NCI-H510A (cell line): ENCODE measurements at places on chromosomes 1 and 21.

DNA sequence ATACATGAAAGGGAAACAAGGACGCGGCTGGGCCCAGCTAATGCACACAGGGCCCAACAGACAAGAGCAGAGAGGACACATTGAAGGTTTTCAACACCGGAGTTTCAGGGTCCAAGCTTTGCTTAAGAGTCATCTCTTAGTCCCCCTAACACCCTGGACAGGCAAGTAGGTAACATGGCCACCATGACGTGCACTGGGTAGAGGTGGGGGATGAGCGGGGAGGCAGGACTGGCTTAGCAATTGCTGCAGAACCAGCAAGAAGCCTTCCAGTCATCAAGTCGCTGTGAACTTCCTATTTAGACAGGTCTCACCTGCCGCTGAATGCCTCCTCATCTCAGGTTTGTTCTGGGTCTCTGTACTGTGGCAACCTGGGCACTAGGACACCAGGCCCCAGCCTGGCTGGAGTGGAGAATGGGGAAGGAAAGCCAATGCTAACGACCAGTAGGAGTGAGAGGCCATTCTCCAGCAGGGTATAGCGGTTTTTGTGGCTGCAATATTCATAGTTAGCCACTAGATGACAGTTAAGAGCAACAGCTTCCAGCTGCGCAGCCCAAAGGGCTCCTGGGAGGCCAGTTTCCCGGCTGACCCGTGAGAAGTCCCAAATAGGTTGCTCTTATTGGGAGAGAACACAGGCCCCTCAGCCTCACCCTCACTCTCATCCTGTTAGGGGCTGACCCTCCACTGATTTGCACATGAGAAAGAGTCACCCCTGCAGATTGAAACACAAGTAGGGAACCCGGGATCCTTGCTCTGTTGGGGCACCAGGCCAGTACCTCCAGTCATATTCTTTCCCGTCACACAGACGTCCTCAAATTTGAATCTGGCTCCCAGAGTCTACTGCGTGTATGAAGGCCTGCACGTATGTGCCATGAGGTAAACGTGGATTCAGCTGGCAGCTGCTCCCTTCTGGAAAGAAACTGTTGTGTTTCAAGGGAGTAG is 6.0 kb upstream of the PIGC start:
- DNase-seq: peak; percentile 24

- no peak for DNase-seq
These were observed 151.0 kb downstream of the NUF2 start for GRCh38 chr1:163472651-163473248.

GRCh38 chr1:6473974-6474814 is 8.2 kb upstream of the TNFRSF25 start:
- peak; percentile 96 for DNase-seq

DNA sequence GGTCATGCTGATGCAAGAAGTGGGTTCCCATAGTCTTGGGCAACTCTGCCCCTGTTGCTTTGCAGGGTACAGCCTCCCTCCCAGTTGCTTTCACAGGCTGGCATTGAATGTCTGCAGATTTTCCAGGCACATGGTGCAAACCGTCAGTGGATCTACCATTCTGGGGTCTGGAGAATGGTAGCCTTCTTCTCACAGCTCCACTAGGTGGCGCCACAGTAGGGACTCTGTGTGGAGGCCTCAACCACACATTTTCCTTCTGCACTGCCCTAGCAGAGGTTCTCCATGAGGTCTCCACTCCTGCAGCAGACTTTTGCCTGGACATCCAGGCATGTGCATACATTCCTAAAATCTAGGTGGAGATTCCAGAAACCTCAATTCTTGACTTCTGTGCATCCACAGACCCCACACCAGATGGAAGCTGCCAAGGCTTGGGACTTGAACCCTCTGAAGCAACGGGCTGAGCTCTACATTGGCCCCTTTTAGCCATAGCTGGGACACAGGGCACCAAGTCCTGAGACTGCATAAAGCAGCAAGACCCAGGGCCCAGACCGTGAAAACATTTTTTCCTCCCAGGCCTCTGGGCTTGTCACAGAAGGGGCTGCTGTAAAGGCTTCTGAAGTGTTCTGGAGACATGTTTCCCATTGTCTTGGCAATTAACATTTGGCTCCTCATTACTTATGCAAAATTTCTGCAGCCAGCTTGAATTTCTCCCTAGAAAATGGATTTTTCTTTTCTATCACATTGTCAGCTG is 466.2 kb upstream of the PBX1 start:
- no peak for DNase-seq

DNA sequence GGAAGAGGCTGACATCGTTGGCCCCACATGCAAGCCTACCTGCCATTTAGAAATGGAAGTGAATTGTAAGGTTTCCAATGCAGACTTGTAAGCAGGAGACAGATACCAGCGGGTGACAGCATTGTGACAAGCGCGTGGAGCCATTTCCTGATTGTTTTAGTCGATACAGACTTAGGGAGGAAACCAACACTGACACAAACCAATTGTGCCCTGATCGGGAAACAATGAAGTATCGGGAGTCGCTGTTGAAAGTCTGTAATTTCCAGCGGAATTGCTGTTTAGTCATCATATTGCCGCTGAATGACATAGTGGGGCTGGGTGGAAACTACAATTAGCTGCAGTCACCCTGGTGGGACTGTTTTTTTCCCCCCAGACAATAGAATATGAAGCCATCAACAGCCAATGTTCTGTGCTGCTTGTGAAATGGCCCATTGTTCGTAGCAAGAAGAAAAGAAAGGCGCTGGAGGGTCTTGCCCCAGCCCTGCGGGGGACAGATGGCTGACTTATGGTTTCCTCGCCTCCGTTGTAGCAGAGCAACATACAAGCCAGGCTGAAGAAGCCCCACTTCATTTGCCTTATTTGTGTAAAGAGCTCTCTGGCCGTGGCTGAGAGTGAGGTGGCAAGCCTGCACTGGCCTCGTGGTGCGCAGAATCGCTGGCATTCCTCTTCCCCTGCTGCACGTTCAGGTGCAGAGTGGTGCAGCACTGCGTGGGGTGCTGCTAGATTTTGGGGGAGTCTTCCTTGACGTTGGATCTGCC is 462.7 kb downstream of the CAMTA1 start:
- DNase-seq: no peak

DNA sequence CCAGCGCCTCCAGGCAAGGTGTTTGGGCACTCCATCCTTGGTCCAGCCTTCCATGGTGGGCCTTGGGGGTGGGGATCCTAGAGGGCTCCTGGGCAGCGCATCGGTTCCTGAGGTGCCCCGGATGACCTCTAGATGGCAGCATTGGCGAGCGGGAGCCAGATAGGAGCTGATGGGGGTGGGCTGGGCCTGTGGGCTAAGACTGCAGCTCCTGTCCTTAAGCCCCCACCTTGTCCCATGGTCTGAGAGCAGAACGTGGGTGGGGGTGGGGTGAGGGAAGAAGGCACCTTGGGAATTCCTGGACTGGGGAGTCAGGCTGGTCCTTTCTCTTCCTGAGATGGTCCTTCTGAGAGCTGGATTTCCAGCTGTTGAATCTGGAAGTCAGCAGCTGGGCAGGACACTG is 93.4 kb upstream of the CSF3R start:
- peak; percentile 46 for DNase-seq

DNA sequence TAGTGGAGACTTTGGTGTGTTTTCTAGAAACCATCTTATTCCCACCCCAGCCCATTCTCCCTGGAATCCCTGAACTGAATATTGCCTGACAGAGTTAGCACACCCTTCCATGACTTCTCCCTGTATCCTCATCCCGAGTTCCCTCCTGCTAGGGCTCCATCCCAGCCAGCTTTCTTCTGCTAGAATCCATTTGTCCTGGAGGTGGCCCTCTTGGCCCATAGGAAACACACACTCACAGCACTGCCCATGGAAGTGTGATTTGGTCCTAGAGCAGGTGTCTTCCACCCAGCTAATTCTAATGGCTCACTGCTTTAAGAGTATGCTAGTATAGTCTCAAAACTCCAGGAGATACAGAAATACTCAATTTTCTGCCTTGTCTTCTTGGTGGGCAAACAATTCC is 4.1 kb downstream of the KRTAP15-1 start:
- no peak for DNase-seq

GRCh38 chr1:97903626-97904025 is 17.2 kb downstream of the DPYD start:
- no peak for DNase-seq

DNA sequence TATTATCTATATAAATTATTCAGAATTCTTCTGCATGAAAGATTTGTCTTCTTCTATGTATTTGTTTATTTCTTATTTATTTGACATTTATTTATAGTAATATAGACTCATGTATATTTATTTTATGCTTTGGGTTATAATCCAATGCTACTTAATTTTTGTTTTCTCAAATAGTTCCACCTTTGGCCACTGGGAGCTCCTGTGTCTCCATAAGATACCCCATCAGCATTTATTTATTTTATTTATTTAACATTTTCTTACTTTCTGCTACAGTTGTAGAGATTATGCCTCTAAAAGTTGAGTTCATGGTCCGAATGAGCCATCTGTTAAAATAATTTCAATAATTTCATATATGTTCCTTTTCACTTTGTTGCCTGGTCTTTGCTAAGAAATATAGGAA is 289.4 kb downstream of the ADGRL2 start:
- no peak for DNase-seq

- DNase-seq: peak; percentile 4
These were observed 81.1 kb downstream of the PGM1 start for GRCh38 chr1:63674238-63674864.

- no peak for DNase-seq
These were observed 9.2 kb upstream of the EPHA2 start for GRCh38 chr1:16165073-16165364.

- DNase-seq: no peak
These were observed 116.2 kb downstream of the CENPF start for GRCh38 chr1:214719207-214719606.

- DNase-seq: no peak
These were observed 1.7 kb downstream of the S100A1 start for GRCh38 chr1:153629971-153630370.

- DNase-seq: no peak
These were observed 165.6 kb downstream of the USP25 start for GRCh38 chr21:15895142-15896106.

DNA sequence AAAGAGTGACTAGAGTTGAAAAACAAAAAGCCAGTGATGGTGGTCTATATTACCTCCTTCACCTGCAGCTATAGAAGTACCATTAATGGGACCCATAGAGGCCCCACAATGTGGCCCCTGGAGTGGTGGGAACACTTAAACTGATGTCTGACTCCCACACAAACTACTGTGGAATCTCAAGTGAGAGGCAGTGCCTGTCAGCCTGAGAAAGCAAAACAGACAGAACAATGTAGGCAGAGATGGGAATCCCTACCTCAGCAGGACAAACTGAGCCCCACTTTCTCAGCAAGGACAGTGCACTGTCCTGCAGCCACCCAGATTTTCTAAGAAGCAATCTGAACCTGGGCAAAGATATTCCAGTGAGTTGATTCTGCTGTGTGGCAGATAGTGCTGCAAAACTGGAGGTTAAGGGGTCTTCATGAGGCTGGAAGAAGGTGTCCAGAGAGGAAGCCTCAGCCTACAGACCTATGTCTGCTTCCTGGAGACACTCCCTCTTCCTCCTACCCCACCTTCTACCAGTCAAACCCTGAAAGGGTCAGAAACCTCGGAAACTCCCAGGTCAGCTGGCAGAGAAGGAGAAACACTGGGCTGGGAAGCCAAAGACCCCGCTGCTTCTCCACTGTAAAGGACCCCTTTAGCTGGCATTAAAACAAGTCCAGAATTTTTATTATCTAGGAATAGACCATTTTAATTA is 228.7 kb downstream of the C1orf94 start:
- no peak for DNase-seq

GRCh38 chr1:203763505-203763904 is 1.5 kb upstream of the LAX1 start:
- DNase-seq: no peak

DNA sequence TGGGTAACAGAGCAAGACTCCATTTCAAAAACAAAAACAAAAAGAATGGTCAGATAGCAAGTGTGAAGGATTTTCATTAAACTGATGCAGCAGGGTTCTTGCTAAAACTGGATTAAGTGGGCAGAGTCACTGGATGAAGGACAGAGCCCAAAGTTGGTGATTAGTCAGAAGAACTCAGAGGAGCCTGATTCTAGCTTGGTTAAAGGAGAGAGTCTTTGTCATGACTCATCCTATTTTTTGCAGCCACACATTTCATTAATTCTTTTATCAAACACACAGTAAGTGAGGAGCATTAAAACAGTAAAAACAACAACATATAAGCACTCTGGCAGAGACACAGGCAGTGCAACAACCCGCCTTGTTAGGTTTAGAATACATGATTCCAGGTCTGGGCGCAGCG is 56.0 kb upstream of the EDARADD start:
- DNase-seq: no peak

DNA sequence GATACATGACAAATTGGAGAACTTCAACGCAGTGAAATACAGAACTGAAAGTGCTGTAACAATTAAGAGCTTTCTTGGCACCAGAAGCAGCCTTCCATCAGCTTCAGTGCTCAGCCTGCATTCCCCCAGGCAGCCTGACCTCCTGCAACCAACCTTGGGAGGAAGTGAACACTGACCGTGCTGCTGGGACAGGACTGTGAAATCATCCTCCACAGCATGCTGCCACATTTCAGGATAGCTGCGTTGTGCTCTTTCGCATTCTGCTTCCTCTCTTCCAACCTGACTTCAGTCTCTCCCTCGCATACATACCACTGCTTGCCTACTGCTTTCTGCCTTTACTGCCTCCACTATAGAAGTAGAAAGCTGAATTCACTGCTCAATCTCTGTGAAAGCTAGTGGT is 388.6 kb downstream of the RWDD3 start:
- DNase-seq: no peak

DNA sequence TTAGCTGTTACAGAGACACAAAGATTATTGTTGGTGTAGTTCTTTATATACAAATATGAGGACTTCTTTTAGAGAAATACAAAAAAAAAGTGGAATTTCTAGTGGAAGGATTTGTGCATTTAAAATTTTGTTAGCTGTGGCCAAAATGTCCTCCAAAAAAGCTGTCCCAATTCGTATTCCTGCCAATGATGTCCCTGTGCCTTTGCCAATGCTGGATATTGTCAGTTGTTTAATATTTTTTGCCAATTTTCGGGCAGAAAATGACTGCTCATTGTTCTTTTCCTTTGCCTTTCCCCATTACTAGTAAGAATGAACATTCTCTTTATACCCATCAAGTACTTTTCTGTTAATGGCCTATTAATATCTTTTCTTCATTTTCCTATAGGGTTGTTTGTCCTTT is 110.0 kb upstream of the HOOK1 start:
- no peak for DNase-seq

- DNase-seq: no peak
These were observed 1777.5 kb downstream of the BRINP3 start for GRCh38 chr1:188700116-188700515.

DNA sequence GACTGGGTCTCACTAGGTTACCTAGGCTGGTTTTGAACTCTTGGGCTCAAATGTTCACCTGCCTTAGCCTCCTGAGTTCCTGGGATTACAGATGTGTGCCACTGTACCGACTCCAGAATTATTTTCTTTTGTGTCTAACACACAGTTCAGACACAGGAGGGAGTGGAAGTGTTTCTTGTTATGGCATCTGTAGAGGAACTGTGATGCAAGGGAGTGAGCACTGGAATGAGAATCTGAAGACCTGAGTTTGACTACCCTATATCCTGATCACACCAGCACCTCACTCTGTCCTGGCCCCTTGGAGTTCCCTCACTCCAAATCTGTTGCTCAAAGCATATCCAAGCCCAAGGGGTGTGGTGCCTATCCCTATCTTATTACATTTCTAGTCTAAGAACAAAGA is 15.2 kb downstream of the OPTC start:
- no peak for DNase-seq
